ENCODE measurements at places on chromosomes 11 and 22.

DNA sequence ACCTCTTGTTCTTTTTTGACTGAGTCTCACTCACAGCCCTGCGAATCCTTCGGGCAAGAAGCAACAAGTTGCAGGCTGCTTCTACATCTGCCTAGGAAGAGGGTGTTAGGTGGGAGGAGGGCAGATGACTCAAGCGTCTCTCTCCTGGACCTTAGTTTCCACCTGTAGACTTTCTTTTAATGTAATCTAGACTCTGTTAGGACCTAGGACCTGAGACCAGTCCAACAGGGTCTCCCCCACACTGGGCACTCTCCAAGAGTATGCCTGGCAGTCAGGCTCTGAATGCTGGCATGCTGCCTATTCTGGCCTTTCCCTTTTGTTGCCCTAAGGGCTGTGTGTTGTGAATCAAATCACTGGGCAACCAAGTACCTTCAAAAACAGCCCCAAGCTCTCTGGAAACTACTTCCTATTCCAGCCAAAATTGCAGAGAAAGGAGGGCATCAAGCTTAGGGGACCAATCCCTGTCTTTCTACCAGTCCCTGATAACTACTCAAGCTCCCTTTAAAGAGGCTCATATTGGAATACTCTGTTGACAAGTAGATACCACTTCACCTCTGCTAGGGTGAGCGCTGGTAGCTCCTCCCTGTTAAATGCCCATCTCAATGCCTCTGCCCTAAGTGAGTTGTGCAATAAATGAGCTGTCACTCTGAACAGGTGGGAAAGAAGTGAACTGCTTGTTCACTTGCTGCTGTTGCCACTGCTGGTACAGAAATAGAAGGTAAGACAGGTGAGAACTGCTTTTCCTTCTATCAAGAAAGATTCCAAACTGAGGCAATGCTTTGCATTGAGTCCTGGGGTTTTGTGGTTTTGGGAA, at the start of gene BBOX1:
TSS of gene BBOX1 (plus strand) at position 514 of the 814 bp plus-strand sequence. CDS start 14,616 bp downstream, outside the sequence.
- no peak for DNase-seq

- DNase-seq = no peak
Measured at GRCh38 chr11:35479731-35480130, 45.7 kb downstream of the PAMR1 start.

DNA sequence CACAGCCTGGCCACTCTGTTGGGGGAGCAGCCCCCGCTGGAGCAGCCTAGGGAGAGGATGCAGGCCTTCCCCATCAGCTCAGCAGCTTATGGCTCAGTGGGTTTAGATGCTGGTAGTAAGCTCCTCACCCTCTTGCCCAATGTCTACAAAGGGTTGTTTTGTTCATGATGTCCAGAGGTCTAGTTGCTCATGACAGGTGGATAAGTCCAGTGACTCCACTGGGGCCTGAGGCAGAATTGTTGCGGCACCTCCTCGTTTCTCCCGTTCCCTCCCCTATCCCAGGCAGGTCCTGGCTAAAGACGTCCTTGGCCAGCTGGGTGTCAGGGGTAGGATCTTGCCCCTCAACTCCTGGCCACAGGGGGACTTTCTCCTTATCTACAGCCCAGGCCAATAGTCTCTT, 233.5 kb upstream of the B3GAT1 start:
- DNase-seq = no peak

- no peak for DNase-seq
Measured at GRCh38 chr11:1994121-1994520, 3.5 kb downstream of the H19 start.

- no peak for DNase-seq
Measured at GRCh38 chr11:99391245-99391644, 370.5 kb downstream of the CNTN5 start.

GRCh38 chr11:5932671-5933070, 9.4 kb upstream of the OR56A3 start:
- DNase-seq = no peak

GRCh38 chr11:101091781-101092180, 37.8 kb downstream of the PGR start:
- DNase-seq = no peak

GRCh38 chr11:92781151-92781550, 188.3 kb upstream of the MTNR1B start:
- DNase-seq = no peak

GRCh38 chr11:70034740-70035365, 43.3 kb upstream of the ANO1 start:
- DNase-seq = no peak

GRCh38 chr11:106619320-106619990, 398.8 kb downstream of the GUCY1A2 start:
- no peak for DNase-seq

- no peak for DNase-seq
Measured at GRCh38 chr22:46934746-46935491, 172.5 kb downstream of the TBC1D22A start.

DNA sequence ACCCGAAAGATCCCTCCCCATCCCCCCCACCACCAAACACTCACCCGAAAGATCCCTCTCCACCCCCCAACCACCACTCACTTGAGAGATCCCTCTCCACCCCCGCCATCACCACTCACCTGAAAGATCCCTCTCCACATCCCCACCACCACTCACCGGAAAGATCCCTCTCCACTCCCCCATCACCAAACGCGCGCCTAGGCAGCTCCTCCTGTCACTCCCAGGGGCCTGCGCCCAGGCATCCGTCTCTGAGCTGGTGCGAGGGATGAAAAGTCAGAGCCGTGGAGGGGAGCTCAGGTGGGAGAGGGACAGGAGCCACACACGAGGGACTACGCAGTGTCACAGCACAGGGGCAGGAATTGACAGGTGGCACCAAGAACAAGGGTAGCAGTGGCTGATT, 11.5 kb downstream of the KIAA0930 start:
- DNase-seq = no peak

DNA sequence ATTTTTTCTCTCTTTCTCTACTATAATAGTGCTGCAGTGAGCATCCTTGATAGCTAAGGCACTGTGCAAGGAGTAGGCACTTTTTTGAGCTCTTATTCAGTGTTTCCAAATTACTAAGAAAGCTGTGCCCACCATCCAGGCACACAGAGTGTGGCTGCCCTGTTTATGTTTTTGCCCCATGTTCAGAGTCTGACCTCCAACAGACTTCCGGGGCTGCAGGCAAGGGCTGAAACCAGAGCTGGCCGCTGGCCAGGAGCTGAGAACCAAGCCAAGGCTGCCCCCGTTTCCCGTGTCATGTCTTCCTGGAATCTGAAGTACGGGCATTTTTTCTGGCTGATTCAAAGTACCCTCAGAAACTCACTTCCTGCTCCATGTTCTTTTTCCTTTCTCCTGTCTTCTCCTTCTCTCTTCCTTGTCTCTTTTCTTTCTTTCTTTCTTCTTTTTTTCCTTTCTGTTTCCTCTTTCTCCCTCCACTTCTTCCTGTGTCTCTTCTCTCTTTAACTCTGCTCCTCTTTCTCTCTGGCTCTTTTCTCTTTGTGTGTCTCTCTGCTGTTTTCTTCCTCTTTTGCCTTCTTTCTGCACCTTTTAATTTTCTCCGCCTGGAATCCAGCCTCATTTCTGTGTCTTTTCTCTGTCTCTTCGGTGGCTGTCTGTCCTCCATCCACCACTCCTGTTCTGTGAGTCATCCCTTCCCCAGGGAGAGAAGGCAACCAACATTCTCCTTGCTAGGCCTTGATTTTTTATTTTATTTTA, 17.0 kb upstream of the KCTD14 start:
- DNase-seq = peak; percentile 78

DNA sequence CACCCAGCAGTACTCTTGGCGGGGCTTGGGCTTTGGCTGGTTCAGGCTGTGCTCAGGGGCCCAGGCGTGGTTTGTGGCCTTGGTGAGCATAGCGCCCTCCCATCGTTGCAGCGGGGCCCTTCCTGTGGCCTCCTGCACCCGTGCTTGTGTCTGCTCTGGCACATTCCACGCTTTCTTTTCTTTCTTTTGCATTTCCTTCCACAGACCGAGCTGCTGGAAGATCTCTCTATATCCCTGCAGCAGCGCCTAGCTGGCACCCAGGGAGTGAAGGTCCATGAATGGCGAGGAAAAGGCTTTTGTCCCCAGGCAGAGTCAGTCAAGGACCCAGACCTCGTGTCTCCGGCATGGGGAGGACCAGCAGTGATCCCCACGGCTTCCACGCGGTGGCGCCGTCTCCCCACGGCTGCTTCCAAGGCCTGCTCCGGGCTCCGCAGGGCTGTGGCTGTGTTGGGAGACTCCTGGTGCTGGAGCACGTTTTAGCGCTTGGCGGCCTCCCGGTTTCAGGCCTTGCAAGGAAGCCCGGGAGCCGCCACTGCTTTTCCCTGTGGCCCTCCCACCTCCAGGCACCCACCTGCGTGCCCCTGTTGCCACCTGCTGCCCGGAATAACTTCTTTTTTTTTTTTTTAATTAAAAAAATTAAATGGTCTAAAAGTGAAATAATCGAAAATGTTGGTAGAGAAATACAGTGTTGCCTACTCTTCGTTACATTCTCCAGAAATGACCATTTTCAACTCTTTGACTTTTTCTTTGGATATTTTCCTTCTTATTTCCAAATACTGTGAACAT, 28.5 kb downstream of the GLB1L2 start:
- DNase-seq = peak; percentile 88

- no peak for DNase-seq
Measured at GRCh38 chr11:33317662-33318061, 60.5 kb downstream of the HIPK3 start.

GRCh38 chr11:61124574-61125309, 22.5 kb downstream of the CD5 start:
- DNase-seq = no peak

- no peak for DNase-seq
Measured at GRCh38 chr11:11898648-11899047, 56.9 kb downstream of the USP47 start.

GRCh38 chr11:128595221-128595620, 7.9 kb upstream of the ETS1 start:
- DNase-seq = no peak

DNA sequence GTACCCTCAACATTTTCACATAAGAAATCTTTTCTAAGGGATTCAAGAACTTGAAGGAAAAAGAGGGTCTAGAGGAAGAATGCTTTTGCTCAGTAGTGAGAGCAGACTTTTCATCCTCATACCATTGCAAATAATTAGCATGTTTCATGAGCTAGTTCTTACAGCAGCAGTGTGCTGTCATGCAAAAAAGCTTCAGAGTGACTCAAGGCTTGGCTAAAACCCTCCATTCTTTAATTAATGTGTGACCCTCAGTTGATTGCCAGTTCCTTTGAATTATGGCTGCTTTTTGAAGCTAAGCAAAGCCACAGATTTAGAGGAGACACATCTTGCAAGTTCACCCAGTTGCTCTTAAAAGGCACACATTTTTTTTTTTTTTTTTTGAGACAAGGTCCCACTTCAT, 36.6 kb upstream of the PCF11 start:
- no peak for DNase-seq

GRCh38 chr11:35501776-35502175, 23.6 kb downstream of the PAMR1 start:
- no peak for DNase-seq

DNA sequence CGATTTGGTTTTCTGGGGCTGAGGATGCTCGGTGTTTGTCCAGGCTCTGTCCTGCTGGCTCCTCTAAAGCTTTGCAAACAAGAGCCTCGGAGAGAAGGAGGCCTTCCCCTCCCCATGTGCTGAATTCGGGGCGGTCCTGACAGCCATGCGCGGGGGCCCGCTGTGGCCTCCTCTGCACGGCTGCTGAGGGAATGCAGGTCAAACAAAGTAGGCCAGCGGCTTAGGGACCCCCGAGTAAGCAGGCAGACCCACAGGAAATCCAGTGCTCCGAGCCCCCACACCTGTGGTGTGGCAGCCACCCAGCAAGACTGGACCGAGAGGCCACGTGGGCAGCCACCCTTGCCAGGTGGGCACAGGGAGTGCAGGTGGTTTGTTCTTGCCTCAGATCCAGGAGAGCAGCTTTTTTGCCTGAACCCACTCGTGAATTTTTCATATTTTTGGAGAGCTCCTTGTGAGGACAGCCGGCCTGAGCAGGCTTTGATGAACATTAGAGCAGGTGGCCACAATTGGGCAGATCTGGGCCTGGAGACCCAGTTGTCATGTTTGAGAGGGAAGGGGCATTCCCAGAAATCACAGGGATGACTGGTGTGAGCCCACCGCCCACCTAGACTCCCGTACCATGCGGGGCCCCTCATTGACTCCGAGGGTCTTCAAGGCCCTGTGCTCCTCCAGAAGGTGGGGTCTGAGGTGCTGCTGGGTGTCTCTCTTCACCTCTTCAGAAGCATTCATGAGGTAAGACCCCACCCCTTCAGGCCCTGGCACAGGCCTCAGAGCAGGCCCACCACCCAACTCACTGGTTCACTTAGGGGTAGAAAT, 43.0 kb upstream of the KCNQ1OT1 start:
- no peak for DNase-seq

DNA sequence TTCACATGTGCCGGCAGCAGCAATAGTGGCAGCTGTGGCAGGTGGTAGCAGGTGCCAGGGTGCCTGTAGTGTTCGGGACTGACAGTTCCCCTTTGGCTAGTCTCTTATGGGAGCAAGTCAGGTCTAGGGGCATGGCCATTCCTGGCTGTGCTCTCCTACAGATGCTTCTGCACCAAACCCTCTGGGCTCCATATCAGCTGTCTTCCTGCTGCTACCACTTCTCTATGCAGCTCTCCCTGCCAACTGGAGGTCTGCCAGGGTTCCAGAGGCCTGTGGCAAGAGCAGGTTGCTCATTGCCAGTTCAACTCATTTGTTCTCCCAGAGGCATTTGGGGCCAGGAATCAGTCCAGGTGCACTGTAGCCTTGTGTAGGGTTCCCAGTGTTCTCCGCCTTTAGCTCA, 473.7 kb downstream of the JRKL start:
- peak; percentile 20 for DNase-seq

GRCh38 chr11:8596504-8597046, 2.5 kb upstream of the STK33 start:
- no peak for DNase-seq

GRCh38 chr11:86003654-86004053, 65.2 kb downstream of the PICALM start:
- no peak for DNase-seq

DNA sequence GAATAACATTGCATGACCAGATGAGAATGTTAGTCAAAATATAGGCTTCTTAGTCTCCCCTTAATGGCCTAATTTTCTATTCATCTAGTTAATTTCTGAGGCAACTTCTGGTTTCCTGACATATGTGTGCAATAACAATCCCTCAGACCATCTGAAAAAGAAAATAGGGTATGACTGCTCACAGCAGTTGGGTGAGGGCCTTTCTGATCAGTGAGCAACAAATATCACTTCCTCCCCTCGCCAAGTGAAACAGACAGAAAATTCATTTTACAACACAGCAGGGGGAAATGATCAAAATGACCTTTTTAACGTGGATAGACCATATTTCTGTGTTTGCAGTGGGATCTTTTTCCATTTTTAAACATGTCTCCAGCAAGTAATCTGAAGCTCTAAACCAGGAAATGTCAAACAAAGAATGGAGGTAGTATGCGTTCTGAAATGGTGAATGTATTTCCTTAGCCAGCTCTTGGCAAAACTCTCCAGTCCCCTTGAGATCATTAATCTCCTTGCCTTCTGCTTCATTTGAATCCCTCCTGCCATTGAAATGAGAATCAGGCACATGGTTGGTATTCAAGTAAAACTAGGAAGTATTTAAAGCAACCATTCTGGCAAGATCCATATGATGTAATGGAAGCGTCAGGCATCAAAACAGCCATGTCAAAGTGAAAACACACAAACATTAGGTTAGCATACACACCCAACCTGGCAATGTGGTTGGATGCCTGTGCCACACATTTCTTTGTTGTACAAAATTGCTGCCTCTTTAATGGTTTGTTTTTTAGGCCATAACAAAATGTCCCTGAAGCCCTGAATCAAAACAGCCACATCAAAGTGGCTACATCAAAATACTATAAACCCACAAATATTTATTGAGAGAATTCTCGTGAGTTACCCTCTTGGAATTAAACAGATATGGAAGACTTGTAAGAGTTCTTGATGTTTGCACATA, 100.1 kb downstream of the SLC1A2 start:
- DNase-seq = no peak
